NCI-H1048 (cell line): ENCODE measurements at places on chromosomes 12 and 14.

DNA sequence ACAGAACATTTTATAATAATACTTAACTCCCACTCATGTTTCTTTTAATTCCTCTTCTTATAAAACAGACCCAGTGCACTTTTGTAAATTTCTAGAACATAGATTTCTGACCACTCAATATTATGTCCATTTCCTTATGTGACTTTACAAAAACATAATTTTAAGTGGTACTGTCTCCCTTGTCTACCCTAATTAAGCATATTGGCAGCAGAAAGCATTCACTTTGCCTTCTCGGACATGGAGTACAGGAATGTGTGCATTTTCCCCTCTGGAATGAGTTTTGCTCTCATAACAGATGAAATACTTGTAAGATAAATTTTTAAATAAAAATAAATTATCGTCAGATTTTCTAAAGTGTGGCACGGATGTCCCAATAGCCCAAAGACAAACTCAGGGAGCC, 129.5 kb upstream of the MDM1 start:
- DNase-seq, result no peak

- no peak for DNase-seq
These were observed 25.8 kb upstream of the LRTM2 start for GRCh38 chr12:1794440-1795090.

DNA sequence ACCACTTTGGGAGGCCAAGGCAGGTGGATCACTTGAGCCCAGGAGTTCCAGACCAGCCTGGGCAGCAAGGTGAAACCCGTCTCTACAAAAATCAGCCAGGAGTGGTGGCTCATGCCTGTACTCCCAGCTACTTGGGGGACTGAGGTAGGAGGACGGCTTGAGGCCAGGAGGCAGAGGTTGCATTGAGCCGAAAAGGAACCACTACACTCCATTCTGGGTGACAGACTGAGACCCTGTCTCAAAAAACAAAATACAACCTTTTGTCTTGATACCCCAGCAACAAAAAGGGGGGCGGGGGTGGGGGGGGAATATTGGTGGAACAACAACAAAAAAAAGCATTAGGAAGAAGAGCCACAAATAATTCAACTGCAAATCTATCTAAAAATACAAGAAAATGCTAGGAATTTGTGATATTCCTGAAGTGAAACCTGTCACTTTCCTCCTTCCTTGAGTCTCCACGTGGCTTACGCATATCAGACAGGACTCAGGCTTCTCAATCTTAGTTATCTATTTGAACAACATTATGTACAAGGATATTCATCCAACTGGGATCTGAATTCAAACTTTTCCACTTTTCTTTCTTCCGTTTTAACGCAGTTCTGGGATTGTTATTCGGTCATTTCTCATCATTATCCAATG, 1.3 kb downstream of the R3HDM2 start:
- no peak for DNase-seq

- no peak for DNase-seq
These were observed 6.2 kb downstream of the CRACR2A start for GRCh38 chr12:3746758-3747157.

GRCh38 chr12:2112401-2112800, 59.6 kb downstream of the CACNA1C start:
- DNase-seq, result no peak

GRCh38 chr12:110836291-110836690, 10.5 kb upstream of the CCDC63 start:
- DNase-seq, result no peak

DNA sequence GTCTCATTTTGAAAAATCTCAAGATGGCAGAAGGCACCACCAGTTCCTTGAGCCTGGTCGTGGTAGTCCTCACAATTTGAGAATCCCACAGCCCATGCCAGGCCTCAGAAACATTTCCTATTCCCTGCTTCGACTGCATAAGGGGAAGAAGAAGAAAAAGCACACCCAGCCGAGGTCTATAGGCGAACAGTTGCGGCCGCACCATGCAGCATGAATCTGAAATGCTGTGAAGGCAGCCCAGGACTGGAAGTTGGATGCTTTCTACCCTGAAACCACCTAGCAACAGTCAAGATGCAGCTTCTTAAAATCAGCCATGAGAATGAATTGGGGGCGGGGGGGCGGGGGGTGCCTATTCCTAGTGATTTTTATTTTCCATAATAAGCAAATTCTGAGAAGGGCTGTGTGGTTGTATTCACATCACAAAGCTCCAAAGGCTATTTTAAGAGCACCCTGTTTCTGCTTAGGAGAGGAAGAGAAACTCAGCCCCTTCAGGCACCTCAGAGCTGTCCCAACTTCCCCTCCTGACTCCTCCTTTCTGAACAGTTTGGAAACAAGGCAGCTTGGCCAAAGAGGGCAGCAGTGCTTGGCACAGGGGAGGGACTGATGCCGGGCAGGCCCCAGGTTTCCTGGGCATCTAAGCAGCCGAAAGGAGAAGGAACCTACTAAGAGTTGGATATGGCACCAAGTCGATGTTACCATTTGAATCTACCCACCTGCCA, 172.5 kb upstream of the FOXN3 start:
- DNase-seq, result no peak

DNA sequence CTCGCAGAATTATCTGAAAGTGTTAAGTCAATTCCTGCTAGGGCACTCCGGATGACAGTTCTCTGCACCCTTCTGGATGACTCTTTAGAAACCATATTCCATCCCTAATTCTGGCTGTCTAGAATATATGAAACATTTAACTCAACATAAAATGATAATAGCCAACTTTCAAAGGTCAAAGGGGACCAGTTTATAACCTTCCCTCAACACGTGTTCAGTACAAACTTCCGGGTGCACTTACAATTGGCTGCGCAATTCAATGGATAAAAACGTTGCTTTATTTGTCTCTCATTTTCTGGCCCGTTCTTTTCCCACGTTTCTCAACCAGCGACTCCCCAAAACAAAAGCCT, 1.3 kb downstream of the SBNO1 start:
- DNase-seq, result no peak

DNA sequence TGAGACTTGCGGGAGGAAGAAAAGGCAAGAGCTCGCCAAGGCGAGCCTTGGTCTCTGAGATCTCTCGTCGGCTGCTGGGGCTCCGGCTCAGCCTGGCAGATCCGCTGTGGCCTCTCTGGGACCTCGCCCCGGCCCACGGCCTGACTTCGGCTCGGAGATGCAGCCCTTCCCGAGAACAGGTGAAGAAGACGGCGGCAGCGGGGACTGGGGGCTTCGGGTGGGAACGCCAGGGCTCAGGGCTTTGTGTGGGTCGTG, 6.0 kb upstream of the HOXC9 start:
- DNase-seq, result no peak

GRCh38 chr14:37985826-37986470, 221.8 kb upstream of the SSTR1 start:
- DNase-seq, result no peak

GRCh38 chr14:71452539-71452938, 479.7 kb upstream of the RGS6 start:
- no peak for DNase-seq

DNA sequence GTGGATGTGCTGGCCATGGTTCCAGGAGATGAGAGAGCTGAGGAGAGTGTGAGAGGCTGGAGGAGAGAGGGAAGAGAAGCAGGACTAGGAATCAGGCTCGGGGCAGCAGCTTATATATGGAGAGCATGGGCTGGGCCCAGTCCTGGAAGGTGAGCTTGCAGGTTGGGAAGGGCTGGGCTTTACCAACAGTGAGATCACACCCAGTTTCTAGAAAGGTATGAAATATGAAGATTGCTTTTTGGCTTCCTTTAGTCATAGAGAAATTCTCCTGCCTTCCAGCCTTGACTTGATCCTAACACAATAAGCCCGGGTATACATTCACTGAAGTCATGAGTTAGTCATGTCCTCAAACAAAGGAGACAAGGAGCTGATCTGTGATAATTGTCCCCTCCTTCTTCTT, at the start of gene KRT6A:
Gene KRT6A, minus strand, starts transcription at position 86 of the 400 bp plus-strand sequence. Its CDS starts 69 bp downstream, at position 17.
- no peak for DNase-seq

GRCh38 chr12:3991798-3992580, 118.8 kb upstream of the PARP11 start:
- no peak for DNase-seq

GRCh38 chr14:72057701-72058285, 125.6 kb downstream of the RGS6 start:
- DNase-seq, result no peak

DNA sequence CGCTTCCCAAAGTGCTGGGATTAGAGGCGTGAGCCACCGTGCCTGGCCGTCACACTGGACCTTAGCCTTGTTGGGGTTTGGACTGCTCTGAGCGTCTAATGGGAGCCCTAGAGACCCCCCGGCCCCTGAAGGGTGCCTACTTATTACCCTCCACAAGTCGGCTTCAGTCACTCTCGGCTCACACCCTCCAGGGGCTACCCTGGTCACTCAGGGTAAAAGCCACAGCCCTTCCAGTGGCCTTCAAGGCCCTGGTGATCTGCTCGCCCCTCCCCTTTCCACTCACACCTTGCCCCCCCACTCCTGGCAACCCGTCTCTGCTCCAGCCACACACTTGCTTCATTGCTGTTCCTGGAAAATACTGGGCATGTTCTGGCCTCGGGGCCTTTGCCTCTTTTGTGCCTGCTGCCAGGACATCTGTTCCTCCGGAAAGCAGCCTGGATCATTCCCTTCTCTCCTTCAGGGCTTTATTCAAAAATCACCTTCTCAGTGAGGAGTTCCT, 3.6 kb upstream of the MORN3 start:
- no peak for DNase-seq

DNA sequence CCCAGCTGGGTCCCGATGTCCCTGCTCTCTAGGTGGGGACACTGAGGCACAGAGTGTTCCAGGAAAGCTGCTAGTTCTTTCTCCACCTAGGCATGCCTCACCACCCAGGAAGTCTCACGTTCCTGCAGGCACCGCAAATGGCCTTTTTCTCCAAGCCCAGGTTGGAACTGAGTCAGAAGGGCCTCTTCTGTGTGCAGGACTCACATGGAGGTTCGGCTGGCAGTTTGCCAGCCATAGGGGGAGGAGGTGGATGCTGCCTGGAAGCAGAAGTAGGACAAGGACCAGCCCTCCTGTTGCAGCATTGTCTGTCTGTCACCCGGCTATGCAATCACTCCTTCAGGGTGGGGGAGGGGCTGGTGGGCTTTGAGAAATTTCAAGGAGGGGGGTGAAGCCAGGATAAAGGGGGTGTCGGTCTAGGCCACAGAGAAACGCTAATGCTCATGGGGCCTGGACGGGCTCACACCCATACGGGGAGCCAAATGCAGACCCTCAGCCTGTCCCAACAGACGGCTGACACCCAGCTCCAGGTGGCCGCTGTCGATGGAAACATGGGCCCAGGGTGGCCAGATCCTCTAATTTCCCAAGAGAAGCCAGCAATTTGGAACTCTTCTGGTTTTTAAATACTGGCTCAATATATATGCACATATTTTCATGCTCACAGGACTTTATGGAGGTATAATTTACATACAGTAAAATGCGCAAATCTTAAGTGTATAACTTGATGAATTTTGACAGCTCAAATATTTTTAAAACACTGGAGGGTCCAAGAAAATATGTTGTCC, 120.5 kb downstream of the PHETA1 start:
- DNase-seq, result no peak

- DNase-seq, result peak; percentile 40
These were observed 32.9 kb downstream of the MIPOL1 start for GRCh38 chr14:37230551-37231194.
